ENCODE measurements at places on chromosomes 12 and 14.
A peak's percentile ranks its signal among the peaks of the same experiment; 100 is the strongest.

GRCh38 chr12:105275997-105276733, 40.2 kb upstream of the APPL2 start:
- DNase-seq, result no peak

GRCh38 chr14:94129758-94130414, 482 bp upstream of the IFI27L2 start:
- DNase-seq, result peak; percentile 48

- DNase-seq, result no peak
Observed at GRCh38 chr12:72491426-72491825, 219.3 kb downstream of the TRHDE start.

DNA sequence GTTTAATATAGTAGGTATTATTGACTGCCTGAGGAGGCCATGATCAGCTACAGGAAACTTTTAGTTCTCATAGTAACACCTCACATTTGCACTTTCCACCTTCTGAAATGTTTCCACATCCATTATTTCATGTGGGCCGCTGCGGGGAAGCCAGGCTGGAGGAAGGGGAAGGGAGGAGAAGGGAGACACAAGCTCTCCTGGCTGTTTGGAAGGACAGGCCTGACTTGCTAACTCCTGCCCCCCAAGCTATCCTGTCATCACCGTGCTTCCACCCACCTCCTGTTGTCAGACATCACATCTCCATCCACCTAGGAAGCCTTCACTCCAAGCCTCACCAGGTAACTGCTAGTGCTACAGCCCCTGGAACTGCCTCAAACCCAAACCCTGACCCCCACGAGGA, 9.5 kb downstream of the DPF3 start:
- DNase-seq, result no peak

GRCh38 chr12:704516-705242, 41.4 kb upstream of the NINJ2 start:
- DNase-seq, result no peak

- DNase-seq, result no peak
Observed at GRCh38 chr12:84810611-84811010, 102.0 kb downstream of the SLC6A15 start.

DNA sequence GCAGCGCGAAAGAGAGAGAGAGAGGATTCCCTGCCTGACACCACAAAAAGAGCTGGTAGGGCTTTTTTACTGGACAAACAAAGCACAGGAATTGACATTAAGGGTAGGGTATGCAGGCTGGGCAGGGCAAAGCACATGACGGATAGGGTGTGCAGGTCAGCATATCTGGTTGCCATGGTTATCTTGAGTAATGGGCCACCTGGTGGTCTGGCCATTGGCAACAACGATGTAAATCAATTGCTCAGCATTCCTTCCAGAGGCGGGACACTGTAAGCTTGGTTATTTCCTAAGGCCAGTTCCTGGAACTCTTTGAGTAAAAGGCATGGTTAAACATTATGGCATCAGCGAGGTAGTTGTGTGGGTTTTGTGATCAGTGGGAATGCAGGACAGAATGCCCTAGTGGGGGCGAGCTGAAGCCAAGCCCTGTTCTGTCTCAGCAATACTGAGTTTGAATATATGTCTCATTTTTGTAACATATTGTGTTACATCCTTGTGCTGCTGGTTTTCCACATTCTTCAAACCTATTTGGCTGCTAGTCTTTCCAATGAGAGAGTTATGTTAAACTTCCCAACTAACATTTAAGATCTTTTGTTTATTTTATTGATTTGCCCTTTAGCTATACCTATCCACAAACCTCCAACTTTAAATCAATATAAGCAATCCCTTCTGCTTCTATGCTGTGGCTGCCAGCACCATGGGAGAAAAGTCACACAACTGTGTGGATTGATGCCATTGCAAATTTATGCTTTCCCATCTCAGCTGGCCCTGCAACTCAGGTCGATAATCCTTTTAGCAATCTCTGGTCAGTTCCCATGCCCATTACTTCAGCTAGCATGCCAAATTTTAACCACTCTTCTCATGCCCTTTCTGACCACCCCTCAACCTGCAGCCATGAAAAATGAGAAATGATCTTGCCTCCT, 396.7 kb upstream of the PDE3A start:
- no peak for DNase-seq

DNA sequence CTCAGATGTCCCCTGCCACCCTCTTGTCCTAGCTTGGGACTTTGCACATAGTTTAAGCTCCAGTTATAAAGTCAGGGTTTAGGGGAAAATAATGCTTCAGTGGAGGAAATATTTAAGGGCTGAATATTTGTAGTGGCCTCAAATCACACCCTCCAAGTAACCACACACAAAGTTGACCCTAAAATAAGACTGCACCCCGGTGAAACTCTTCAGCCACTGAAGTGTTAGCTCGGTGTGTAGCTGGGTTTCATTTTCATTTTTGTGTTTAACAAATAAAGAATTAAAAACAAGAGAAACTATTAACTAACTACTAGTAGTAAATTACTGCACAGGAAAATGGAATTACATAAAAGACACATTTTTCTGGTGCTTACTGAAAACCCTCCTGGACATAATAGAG, 14.8 kb upstream of the BCL11B start:
- DNase-seq, result no peak

DNA sequence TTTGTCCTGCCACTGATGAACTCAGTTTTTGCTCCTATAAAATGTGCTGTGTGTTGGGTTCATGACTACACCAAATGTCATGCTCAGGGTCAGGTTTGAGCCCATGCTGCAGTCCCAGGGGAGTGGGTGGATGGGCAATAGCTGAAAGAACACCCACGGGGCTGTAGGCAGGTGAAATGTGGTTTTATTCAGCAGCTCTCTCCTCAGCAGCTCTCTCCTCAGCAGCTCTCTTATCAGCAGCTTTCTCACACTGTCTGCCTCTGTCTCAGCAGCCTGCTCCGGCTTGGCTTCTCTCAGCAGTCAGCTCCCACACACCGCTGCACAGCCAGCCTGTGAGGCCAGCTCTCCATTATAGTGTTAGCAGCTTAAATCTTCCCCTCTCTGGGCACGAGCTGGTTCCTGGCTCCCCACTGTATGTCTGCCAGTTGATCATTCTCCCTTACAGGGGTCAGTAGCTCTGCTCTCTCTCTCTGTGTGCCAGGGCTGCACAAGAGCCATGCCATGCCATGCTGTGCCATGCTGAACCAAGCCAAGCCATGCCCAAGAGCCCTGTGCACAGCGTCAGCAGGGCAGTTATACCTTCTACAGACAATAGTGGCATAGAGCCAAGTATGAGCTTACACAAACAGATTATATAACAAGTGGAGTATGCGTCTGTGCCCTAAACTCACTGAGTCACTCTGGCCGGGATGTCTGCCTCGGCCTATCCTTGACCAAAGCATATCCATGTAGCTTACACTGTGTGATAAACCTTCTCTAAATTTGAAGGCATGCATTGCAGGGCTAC, 303.3 kb upstream of the TMPO start:
- DNase-seq, result no peak

- DNase-seq, result no peak
Observed at GRCh38 chr12:32568228-32568627, 110.9 kb upstream of the DNM1L start.

DNA sequence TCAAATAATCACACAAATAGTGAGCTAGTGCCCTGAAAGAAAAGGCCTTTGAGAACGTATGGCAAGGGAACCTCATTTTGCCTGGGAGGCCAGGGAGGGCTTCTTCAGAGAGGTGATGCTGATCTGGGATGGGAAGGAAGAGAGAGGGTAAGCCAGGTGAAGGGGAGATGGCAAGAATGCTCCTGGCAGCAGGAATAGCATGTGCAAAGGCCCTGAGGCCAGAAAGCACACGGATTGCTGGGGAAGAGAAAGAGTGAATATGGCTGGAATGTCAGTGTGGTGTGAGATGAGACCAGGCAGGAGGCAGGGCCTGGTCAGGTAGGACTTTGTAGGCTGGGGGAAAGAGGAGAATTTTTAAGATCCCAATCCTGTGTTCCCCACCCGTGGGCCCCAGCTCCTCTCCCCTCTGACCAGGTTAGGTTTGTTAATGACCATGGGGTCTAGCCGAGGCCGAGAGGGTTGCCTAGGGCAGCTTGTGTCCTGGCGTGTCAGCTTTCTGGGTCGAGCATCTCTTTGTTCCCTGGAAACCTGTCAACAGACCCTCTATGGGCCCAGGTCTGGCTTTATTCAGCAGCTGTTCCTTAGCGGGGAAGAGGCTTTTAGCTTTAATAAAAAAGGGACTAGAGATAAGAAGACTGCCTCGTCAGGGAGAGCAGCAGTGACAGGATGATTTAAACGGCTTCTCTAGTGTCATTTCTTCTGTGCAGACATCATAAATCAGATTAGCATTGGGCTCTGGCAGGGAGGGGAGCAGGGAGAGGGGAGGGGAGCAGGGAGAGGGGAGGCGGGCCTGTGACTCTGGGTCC, 123.4 kb downstream of the ADCK1 start:
- no peak for DNase-seq

- no peak for DNase-seq
Observed at GRCh38 chr14:67908052-67908754, 88.6 kb downstream of the RAD51B start.

- no peak for DNase-seq
Observed at GRCh38 chr12:42716491-42716891, 126.9 kb upstream of the PRICKLE1 start.

- no peak for DNase-seq
Observed at GRCh38 chr14:61479746-61480502, 158.5 kb downstream of the PRKCH start.

GRCh38 chr12:121000530-121000929, 15.8 kb downstream of the C12orf43 start:
- no peak for DNase-seq

GRCh38 chr12:117284140-117284539, 77.3 kb downstream of the NOS1 start:
- no peak for DNase-seq

DNA sequence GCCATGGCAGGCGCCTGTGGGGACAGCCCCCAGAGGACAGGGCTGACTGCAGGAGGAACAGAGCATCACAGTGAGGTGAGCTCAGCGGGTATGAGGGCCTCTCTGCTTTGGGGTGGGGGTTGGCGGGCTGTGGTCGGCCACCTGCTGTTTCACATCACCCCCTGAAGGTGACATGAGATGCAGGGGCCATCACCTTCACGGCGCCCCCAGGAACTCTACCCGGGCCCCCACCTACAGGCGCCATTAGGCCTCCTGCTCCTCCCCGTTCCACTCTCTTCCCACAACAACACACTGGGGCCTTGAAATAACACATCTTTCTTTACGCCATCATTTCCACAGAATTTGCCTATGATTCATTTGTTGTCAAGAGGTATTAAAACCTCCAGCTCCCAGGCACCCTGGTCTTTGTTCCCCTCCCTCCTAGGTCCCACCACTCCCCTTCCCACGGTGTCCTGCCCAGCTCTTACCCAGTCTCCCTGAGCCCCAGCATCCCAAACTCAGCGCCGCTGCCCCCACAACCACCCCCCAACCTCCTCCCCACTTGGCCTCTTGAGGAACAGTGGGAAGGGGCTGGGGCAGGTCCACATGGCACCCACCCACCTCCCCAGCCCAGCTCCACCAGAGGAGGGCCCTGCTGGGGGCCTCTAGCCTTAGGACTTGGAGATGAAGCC, 12.7 kb upstream of the HDAC7 start:
- DNase-seq, result no peak

DNA sequence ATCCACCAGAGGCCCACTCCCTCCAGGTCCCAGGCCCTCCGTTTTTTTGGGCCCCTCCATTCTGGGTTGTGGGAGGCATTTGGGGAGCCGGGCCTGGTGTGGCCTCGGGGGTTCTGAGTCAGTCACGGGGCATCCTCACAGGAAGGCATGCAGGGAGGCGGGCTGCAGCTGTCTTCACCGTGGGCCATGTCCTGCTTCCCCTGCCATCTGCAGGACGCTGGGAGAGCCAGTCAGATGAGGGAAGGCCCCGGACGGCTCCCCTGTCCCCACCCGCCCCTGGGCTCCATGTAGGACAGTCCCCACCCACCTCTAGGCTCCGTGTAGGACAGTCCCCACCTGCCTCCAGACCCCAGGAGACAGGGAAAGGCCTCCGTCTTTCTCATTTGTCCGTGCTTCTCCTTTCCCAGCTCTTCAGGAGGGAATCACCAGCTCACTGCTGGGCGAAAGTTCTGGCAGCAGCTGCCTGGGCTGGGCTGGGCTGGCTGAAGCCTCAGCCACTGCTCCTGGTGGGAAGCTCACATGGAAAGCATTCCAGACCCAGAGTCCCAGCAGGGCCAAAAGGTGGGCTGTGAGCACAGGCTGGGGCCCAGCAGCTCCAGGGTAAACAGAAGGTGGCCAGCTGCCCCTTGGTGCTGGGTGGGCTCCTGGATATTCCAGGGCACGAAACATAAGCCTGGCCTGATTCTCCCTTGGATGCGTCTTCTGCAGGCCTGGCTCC, 217.8 kb downstream of the KIF26A start:
- DNase-seq, result no peak

DNA sequence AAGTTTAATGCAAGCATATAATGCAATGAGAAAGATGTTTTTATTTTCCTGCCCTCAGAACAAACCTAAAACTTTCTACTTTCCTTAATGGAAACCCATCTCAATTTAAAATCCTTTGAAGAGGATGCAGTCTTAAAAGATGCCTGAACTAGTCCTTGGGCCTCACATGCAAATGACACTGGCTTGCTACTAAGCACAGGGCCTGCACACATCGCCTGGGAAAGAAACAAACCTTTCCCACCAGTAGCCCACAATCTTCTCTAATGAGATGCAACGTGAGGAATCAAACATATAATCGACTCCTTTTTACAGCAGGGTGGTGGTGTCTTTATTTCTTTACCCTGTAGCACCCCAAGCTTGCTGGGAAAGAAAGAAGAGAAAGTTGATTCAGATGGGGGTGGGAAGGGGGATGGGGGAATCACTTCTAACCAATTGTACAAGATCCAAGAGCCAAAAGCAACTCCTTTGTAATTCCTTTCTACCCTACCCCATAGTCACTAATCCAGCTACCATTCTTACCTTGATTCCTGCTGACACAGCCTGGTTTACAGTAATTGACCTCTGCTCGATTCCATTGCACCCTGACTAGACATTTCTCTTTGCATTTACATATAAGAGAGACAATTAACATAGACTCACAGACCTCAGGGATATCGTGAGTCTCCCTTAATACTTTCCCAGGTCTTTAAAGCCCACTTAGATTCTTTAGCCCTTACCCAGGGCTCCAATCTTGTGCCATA, 69.5 kb upstream of the FERMT2 start:
- no peak for DNase-seq

All from T-helper 1 cell (primary cell).